Upper lobe of right lung (tissue), 1 donor: ENCODE measurements at places on chromosomes 16 and 17. TPM values are rescaled to one million over a fixed set of nuclear protein-coding genes. Genes with fewer than 3 reads are reported as not detected.

DNA sequence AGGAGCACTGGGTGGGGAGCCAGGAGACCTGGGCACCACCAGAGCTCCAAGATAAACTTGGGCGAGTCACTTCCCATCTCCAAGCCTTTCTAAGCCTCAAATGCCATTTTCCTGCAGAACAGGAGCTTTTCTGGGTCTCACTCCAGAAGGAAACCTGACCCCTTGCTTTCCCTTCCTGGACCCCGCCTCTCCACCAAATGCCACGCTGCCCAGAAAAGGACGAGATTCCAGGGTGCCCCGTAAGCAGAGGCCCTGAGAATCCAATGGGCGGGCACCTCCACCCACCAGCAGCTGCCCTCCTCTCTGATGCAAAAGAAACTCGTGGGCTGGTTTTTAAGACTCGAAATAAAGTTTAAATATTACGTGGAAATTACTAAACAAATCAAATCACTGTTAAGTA, 31.3 kb downstream of the ZNF423 start:
- no peak overlapping the region for H3K4me3 ChIP-seq
- no peaks in the 10 kb centered on the region for H3K36me3 ChIP-seq
- no peak overlapping the region for H3K27ac ChIP-seq
- no peaks in the 10 kb centered on the region for H3K27me3 ChIP-seq
- peaks cover 26% of the 10 kb centered on the region for H3K4me1 ChIP-seq
- DNase-seq, result no peak

- no peaks in the 10 kb centered on the region for H3K4me1 ChIP-seq
- no peak overlapping the region for H3K4me3 ChIP-seq
- no peaks in the 10 kb centered on the region for H3K36me3 ChIP-seq
- DNase-seq, result no peak
- no peaks in the 10 kb centered on the region for H3K27me3 ChIP-seq
Observed at GRCh38 chr17:34853924-34854323, 107.3 kb downstream of the CCT6B start.

The SMPD3 gene
- total RNA-seq, result 5.6 TPM

The CYBC1 gene
- total RNA-seq, result 120 TPM

The HYDIN gene
- total RNA-seq, result 2.7 TPM

GRCh38 chr17:74351552-74352210, 10.0 kb downstream of the BTBD17 start:
- no peak overlapping the region for H3K4me3 ChIP-seq
- no peaks in the 10 kb centered on the region for H3K36me3 ChIP-seq
- H3K27me3 ChIP-seq, result peaks cover 66% of the 10 kb centered on the region
- DNase-seq, result no peak
- no peaks in the 10 kb centered on the region for H3K4me1 ChIP-seq

- H3K36me3 ChIP-seq, result no peaks in the 10 kb centered on the region
- H3K4me3 ChIP-seq, result peak overlapping the region; percentile 64
- no peaks in the 10 kb centered on the region for H3K27me3 ChIP-seq
- peak overlapping the region; percentile 81 for H3K27ac ChIP-seq
- peaks cover 42% of the 10 kb centered on the region for H3K4me1 ChIP-seq
Observed at GRCh38 chr17:45227101-45227925, 5.6 kb downstream of the FMNL1 start.

The IKZF3 gene
- total RNA-seq, result 8.2 TPM

- peak within 1 kb of the TSS; percentile 46 for H3K4me3 ChIP-seq
- H3K36me3 ChIP-seq, result no peaks in the 10 kb centered on the region
- H3K4me1 ChIP-seq, result peaks cover 7% of the 10 kb centered on the region
- peak; percentile 81 for DNase-seq
Observed at GRCh38 chr16:56632156-56632847, at the start of gene MT1M. Gene MT1M (plus strand): TSS chr16:56632659. CDS start chr16:56632732, 73 bp downstream.

The DPEP2NB gene
- total RNA-seq, result not detected

The HIC1 gene
- total RNA-seq, result 20.8 TPM

The CDRT4 gene
- total RNA-seq, result 9.0 TPM

The C16orf89 gene
- 201 TPM for total RNA-seq

The KLHL10 gene
- total RNA-seq, result 0.29 TPM

DNA sequence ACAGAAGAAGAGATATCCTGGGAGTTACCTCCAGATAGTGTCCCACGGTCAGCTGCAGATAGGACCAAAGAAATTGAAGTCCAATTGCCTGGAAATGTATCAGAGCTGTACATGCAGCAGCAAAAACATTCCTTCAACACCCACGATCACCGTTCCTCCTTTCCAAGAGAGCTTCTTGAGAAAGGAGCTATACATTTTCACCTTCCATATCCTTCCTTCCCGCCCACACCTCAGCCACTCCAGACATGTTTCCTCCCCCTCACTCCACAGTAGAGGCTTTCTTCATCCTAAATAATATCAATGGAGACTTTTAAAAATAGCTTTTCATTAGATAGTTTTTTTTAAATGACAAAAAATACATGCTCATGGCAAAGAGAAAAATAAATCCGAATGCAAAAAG, 87.6 kb downstream of the HS3ST2 start:
- no peak for DNase-seq
- no peaks in the 10 kb centered on the region for H3K36me3 ChIP-seq

The KRT9 gene
- total RNA-seq, result not detected

The NR1D1 gene
- total RNA-seq, result 24.9 TPM

- H3K36me3 ChIP-seq, result no peaks in the 10 kb centered on the region
- no peak overlapping the region for H3K4me3 ChIP-seq
- no peaks in the 10 kb centered on the region for H3K27me3 ChIP-seq
Observed at GRCh38 chr16:65294708-65295107, 172.8 kb upstream of the CDH11 start.

- peaks cover 4% of the 10 kb centered on the region for H3K4me1 ChIP-seq
- H3K27me3 ChIP-seq, result peaks cover 3% of the 10 kb centered on the region
- no peaks in the 10 kb centered on the region for H3K36me3 ChIP-seq
- no peak overlapping the region for H3K4me3 ChIP-seq
- no peak for DNase-seq
Observed at GRCh38 chr16:84361546-84361945, 6.8 kb upstream of the ATP2C2 start.

The GPRC5C gene
- total RNA-seq, result 48.6 TPM

DNA sequence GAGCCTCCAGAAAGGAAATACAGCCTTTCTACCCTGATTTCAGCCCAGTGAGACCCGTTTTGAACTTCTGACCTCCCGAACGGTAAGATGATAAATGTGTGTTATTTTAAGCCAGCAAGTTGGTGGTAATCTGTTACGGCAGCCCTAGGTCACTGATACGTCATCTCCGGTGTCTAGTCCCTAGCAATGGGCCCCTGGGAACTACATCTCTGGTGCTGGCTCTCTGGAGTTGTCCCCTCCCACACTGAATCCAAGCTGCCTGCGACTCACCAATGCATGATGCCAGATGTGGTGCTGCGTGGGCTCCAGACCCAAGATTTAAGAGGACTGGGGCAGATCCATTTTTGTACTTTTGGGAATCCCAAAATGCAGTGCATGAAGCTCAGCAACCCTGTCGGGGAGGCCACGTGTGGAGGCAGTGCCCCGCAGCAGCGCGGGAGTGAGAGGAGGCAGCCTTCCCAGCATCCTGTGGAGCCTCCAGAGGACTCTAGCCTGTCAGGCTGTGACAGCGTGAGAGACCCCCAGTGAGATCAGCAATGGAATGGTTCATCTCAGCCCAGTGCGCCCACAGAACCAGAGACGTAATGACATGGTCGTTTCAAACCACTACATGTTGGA, 43.6 kb upstream of the USP7 start:
- no peak overlapping the region for H3K27ac ChIP-seq
- DNase-seq, result no peak
- H3K36me3 ChIP-seq, result no peaks in the 10 kb centered on the region
- peaks cover 5% of the 10 kb centered on the region for H3K4me1 ChIP-seq
- H3K27me3 ChIP-seq, result no peaks in the 10 kb centered on the region
- H3K4me3 ChIP-seq, result no peak overlapping the region

DNA sequence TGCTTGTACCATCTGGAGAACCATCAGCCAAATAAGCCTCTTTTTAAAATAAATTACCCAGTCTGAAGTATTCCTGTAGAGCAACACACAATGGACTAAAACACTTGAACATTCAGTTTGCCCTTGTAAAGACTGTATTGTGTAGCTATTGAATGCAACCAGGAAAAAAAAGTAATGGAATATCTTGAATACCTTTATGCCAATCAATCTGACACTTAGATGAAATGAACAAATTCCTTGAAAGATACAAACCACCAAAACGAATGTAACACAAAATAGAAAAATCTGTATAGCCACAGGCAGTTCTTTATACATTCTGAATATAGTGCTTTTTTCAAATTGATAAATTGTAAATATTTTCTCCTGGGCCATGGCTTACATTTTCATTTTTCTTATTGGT, 63.3 kb upstream of the KCNJ16 start:
- no peak overlapping the region for H3K27ac ChIP-seq
- DNase-seq, result no peak
- no peaks in the 10 kb centered on the region for H3K4me1 ChIP-seq
- no peak overlapping the region for H3K4me3 ChIP-seq
- H3K36me3 ChIP-seq, result no peaks in the 10 kb centered on the region
- no peaks in the 10 kb centered on the region for H3K27me3 ChIP-seq

The TMEM204 gene
- 69.2 TPM for total RNA-seq

The SCARF1 gene
- 48.5 TPM for total RNA-seq

- peak; percentile 30 for DNase-seq
- H3K27me3 ChIP-seq, result no peaks in the 10 kb centered on the region
- H3K4me3 ChIP-seq, result no peak overlapping the region
- no peaks in the 10 kb centered on the region for H3K36me3 ChIP-seq
- peaks cover 11% of the 10 kb centered on the region for H3K4me1 ChIP-seq
Observed at GRCh38 chr17:82967268-82968032, 112.0 kb upstream of the METRNL start.

The EFCAB13 gene
- 11.8 TPM for total RNA-seq

GRCh38 chr16:56990407-56991286, 1.3 kb downstream of the NLRC5 start:
- H3K27me3 ChIP-seq, result no peaks in the 10 kb centered on the region
- H3K36me3 ChIP-seq, result no peaks in the 10 kb centered on the region
- H3K4me1 ChIP-seq, result peaks cover 31% of the 10 kb centered on the region
- no peak for DNase-seq
- peak overlapping the region; percentile 65 for H3K4me3 ChIP-seq

DNA sequence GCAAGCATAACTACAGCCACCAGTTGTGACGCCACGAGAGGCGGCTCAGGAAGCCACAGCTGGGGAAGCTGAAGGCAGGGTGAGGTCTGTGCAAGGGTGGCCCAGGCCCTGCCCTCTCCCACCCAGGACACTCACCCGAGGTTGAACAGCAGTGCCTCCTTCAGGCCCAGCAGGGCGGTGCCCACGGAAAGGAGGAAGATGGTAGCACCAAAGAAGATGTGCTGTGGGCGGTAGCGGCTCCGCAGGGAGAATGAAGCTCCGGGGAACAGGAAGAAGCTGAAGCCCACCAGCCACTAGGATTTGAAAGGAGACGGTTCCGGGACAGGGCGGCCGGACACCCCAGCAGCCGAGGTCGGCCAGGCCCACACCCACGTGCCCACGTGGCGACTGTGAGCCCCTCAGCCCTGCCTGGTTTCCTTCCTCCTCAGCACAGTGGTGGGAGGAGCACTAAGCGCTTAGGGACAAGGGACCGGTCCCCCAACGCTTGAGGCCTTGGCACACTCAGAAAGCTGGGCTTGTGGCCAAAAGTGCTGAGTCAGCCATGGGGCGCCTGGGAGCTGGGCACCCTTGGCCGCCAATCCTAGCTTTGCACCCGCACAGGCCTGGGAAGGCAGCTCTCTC, 11.0 kb downstream of the CYB561 start:
- peak overlapping the region; percentile 8 for H3K27ac ChIP-seq
- H3K4me3 ChIP-seq, result no peak overlapping the region
- H3K27me3 ChIP-seq, result no peaks in the 10 kb centered on the region
- H3K4me1 ChIP-seq, result peaks cover 68% of the 10 kb centered on the region

DNA sequence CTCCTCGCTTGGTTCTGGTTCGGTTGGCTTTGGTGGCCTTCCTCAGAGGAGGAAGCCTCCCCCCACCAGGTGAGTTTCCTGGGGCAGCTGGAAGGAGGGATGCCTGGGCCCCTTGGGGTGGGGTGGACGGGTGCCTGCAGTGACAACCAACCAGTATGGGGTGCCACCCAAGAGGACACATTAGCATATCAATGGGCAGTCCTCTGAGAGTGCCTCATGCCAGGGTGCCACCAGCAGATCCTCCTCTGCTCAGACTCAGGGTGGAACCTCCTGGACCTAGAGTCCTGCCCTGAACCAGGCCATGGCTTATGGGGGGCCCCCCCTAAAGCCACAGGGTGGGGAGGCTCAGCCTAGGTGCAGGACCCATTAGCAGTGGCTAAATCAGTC, 2.7 kb downstream of the PPP1R1B start:
- peak overlapping the region; percentile 24 for H3K27ac ChIP-seq
- DNase-seq, result no peak
- no peaks in the 10 kb centered on the region for H3K36me3 ChIP-seq
- H3K4me3 ChIP-seq, result peak overlapping the region; percentile 16
- H3K27me3 ChIP-seq, result peaks cover 33% of the 10 kb centered on the region

- DNase-seq, result no peak
- H3K4me1 ChIP-seq, result peaks cover 34% of the 10 kb centered on the region
- H3K27me3 ChIP-seq, result no peaks in the 10 kb centered on the region
- H3K4me3 ChIP-seq, result no peak overlapping the region
Observed at GRCh38 chr17:76707985-76708807, 2.6 kb downstream of the MXRA7 start.

The TEKT5 gene
- not detected for total RNA-seq

The KRT32 gene
- not detected for total RNA-seq

- H3K36me3 ChIP-seq, result peaks cover 7% of the 10 kb centered on the region
- H3K27me3 ChIP-seq, result no peaks in the 10 kb centered on the region
- no peak for DNase-seq
- H3K4me1 ChIP-seq, result peaks cover 4% of the 10 kb centered on the region
- H3K27ac ChIP-seq, result peak overlapping the region; percentile 11
Observed at GRCh38 chr17:57832314-57833178, 17.3 kb downstream of the MRPS23 start.

The KRTAP16-1 gene
- total RNA-seq, result not detected

The MYH2 gene
- 1.0 TPM for total RNA-seq

DNA sequence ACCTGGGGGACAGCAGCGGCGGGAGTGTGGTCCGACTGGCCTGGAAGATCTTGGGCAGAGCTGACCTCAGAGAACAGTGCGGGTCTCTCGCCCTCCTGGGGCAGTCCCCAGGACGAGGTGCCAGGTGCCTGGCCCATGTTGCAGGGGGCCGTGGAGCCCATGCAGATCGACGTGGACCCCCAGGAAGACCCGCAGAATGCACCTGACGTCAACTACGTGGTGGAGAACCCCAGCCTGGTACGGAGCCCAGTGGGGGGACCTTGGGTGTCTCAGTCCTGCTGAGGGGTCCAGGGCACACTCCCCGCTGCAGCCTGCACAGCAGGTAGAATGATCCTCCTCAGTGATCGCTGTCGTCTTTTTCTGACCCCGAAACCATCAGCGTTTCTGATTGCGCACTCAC, 1.4 kb downstream of the GPS1 start:
- H3K4me3 ChIP-seq, result peak overlapping the region; percentile 83
- peaks cover 20% of the 10 kb centered on the region for H3K4me1 ChIP-seq
- DNase-seq, result no peak

DNA sequence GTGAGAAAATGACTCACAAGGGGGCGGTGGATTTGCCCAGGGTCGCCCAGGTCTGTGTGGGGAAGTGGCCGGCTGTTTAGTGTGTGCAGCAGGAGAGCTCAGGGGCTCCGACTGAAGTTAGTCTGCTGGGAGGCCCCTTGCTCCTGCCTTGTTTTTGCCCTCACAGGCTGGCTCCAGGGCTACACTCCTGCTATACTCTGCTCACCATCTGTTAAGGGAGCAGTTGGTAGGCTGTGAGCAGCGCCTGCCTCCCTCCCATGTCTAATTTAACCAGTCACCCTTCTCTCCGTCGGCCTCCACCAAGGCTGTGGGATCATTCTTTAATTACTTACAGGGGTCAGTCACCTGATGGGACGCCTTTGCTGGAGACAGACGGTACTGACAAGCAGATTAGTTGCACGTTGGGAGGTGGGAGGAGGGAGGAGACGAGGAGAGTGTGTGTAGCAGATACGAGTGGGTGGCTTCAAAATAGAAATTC, 35.5 kb downstream of the KSR1 start:
- no peaks in the 10 kb centered on the region for H3K36me3 ChIP-seq
- peaks cover 54% of the 10 kb centered on the region for H3K4me1 ChIP-seq
- peak; percentile 47 for DNase-seq
- no peak overlapping the region for H3K27ac ChIP-seq
- no peak overlapping the region for H3K4me3 ChIP-seq

The TBC1D3H gene
- not detected for total RNA-seq
